ENCODE measurements at places on chromosomes 3 and 15. TPM values are rescaled to one million over a fixed set of nuclear protein-coding genes. Genes with fewer than 3 reads are reported as not detected.

ZPLD1 gene
- total RNA-seq, result 0.28 TPM

PLIN1 gene
- total RNA-seq, result 0.07 TPM

PLSCR4 gene
- not detected for total RNA-seq

OR5K2 gene
- total RNA-seq, result not detected

MUSTN1 gene
- total RNA-seq, result 0.79 TPM

SLC15A2 gene
- 3.0 TPM for total RNA-seq

P2RY14 gene
- total RNA-seq, result not detected

USP4 gene
- total RNA-seq, result 7.4 TPM

LRCH3 gene
- 18.5 TPM for total RNA-seq

LMOD3 gene
- total RNA-seq, result not detected

CFAP100 gene
- total RNA-seq, result not detected

LRRIQ4 gene
- total RNA-seq, result not detected

KCNMB3 gene
- 0.35 TPM for total RNA-seq

MLF1 gene
- total RNA-seq, result 9.7 TPM

ZNF385D gene
- not detected for total RNA-seq

MUC20 gene
- 1.2 TPM for total RNA-seq

SOX14 gene
- not detected for total RNA-seq

GRAMD2A gene
- 10.2 TPM for total RNA-seq

CMTM6 gene
- total RNA-seq, result 69.6 TPM

NRG4 gene
- total RNA-seq, result 0.09 TPM

FBXO40 gene
- not detected for total RNA-seq

VGLL3 gene
- 0.65 TPM for total RNA-seq

CD200 gene
- not detected for total RNA-seq

GRAMD1C gene
- 1.4 TPM for total RNA-seq

PROS1 gene
- 4.3 TPM for total RNA-seq

NR2F2 gene
- total RNA-seq, result 9.0 TPM

Data from airway epithelial cell (primary cell).